Iris pigment epithelial cell (primary cell): ENCODE measurements at places on chromosomes 6 and 20.

DNA sequence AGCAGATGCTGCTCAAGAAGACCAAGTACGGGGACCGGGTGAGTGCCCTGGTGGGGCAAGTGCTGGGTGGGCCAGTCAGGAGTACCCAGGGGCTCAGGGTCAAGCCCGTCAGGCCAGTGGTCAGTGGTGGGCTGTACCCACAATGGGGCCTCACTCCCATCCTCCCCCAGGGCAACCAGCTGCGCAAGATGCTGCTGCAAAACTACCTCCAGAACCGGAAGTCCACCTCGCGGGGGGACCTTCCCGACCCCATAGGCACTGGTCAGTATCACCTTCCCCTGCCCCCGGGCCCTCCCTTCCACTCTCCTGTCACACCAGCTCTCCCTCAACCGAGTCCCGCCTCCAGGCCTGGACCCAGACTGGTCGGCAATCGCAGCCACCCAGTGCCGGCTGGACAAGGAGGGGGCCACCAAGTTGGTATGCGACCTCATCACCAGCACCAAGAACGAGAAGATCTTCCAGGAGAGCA is 27.0 kb downstream of the UQCC2 start:
- no peak for DNase-seq

DNA sequence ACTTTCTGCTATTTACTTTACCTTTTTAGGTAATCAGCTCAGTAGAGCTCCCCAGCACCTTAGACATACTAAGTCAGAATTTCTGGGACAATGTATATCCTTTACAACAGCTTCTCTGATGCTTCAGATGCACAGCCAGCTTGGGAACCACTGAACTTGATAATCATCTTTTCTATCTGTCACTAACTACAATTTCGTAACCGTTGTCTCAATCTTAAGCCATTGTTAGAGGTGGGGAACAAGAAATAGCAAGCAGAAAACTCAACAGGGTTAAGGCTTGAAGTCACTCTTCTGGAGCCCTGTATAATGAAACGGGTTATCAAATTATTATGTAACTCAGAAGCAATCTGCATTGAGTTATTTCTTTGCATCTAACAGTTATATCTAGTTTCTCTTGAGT is 47.1 kb downstream of the CD109 start:
- DNase-seq, result no peak

GRCh38 chr6:14661691-14662090 is 544.1 kb downstream of the CD83 start:
- DNase-seq, result no peak

DNA sequence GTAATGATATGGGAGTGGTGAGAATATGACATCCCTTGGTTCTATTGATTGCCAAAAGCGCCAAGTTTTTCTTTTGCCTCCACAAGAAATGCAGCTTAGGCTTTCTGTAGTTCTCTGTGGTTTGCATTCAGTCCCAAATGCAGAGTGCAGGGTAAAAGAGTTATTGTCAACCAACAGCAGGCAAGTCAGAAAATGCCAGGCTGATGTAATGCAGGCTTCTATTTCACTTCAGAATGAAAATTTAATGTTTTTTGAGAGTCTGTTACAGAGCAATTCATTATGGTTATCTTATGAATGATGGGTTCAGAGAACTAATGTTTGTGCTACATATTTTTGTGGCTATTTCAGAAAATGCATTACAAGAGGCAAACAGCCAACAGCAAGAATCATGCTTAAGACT is 293.5 kb downstream of the CENPW start:
- DNase-seq, result no peak

- peak; percentile 55 for DNase-seq
Observed at GRCh38 chr20:25148181-25148981, 47.1 kb upstream of the ENTPD6 start.

- DNase-seq, result no peak
Observed at GRCh38 chr6:111688331-111688730, 82.7 kb upstream of the TRAF3IP2 start.

DNA sequence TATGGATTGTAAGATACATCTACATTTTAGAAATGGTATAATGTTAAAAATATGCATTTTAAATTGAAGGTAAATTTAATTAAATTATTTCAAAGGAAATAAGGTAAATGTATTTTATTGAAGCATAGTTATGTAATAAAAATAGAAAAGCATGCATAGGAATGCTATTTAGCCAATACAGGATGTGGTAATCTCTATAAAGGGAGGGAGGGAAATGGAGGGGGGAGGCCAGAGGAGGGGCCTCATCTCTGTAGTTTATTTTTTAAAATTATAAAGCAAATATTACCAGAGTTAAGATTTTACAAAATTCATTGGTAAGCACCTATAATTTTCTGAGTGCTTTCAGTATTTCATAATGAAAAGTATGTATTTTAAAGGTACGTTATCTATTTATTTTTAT is 27.2 kb downstream of the SLC16A10 start:
- peak; percentile 36 for DNase-seq

DNA sequence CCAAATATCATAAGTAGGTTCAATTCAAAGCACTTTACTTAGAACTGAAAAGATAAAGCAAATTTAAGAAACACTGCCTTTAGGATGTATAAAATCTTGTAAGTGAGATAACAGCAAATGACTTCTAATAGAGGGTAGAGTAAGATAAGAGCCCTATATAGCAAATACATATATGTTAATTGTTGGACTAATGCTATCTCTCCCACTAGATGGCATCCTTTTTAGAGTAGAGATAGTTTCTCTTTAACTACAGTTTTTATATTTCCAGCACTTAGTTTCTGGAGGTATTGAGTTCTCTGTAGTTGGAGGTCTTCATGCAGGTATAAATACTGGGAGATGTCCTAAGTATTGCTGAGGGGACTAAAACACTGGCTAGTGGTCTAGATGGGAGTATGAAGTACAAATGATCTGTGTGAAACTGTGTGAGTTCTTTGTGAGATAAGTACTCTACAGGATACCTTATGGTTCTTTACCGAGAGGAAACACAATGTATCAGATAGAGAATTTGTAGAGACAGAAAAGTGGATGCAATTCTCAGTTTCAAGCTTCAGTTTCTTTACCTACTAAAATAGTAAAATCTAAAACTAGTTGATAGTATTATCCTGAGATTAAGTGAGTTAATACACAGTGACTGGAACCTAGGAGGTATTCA is 399.3 kb downstream of the KHDRBS2 start:
- no peak for DNase-seq

GRCh38 chr6:165967810-165968407 is 199.7 kb downstream of the TBXT start:
- DNase-seq, result no peak

DNA sequence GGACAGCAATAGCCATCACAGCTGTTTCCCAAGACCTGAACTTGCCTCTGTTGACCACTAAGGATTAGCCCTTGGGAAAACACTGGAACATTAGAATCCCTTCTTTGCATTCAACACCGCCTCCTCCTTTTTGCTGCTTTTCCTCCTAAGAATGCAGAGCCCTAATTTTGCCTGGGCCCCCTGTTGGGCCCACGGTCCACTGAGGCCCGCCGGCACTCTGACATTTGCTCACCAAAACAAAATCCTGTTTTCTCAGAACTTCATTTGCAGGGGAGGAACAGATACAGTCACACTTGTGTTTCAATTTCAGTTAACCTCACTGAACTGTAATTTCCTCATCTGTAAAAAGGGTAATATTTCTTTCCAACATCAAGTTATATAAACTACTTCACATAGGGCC is 116.0 kb upstream of the JARID2 start:
- DNase-seq, result no peak

DNA sequence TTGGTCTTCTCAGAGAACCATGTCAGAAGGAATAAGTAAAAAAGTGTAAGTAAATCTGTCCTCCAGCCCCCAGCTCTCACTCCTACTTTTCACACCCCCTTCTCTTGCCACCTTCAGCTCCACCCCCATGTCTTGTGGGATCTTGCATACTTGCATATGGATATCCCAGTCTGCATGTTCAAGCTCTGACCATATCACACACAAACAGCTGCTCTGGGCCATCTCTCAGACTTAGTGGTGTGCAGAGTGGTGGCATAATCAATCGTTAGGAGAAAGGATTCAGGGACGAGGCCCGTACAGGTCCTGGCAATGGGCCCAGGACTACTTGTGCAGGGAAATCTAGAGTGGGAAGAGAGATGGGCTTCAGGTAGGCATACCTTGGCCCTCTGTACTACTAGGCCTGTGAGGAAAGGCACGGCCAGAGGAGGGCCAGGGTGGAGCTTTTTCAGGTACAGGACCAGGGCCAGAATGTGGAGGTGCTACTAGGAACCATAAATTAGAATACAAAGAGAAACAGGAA is 112.0 kb upstream of the SGK1 start:
- no peak for DNase-seq

DNA sequence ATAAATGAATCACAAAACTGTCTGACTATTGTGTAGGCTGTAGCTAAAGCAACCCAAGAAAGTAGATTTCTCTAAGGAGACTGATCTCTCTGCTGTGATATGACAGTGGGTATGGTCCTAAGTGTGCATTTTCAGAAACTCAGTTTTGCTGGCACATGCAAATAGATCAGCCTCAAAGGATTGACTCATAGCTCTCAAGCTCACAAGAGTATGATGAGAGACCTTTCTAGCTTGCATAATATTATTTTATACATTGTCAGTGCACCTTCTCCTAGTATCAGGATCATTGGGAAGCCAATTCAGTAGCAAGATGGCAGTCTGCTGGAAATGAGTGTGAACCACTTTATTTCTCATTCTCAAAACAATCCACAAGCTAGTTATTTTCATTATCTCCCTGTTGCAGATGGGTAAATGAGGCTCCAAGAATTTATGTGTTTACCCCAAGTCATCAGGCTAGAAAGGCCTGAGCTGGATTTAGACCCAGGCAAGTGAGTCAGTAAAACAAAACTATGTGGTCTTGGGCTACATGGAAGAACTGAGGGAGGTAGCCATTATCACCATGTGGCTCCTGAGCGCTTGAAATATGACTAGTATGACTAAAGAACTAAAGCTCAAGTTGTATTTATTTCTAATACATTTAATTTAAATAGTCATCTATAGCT is 27.9 kb upstream of the PLCB4 start:
- DNase-seq, result peak; percentile 53

GRCh38 chr6:33000055-33000454 is 9.3 kb downstream of the HLA-DOA start:
- DNase-seq, result no peak

- DNase-seq, result no peak
Observed at GRCh38 chr20:59400708-59401107, 100.3 kb downstream of the EDN3 start.

- DNase-seq, result no peak
Observed at GRCh38 chr6:13139119-13139518, 189.2 kb downstream of the TBC1D7 start.

DNA sequence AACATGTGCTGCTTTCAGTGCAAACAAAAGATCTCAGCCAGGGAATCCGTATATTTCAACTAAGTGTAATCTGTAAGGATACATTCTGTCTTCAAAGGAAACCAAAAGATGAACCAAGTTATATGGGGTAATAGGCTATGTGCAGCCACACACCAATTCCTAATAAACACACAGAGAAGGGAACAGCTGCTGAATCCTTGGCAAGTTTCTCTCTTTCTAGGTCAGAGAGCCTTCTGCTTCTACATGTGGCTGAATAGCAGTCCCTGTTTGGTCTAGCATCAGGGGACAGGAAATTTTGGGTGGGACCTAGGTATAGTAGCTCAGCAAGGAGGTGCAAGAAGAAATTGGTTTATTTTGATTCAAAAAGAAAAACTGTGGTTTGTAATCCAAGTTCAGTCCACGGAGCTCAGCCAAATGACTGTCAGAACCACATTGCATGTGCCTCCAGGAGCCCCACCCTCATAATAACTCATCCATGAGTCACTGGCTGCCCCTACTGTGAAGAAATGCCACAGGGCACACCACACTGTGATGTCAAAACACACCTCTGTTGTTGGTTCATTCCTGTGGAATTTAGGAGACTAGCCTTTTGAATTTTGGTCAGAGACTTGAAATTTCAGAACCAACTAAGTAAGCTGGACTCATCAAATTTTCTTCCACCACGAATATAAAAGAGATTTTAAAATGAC is 21.1 kb downstream of the SPTLC3 start:
- DNase-seq, result peak; percentile 73

DNA sequence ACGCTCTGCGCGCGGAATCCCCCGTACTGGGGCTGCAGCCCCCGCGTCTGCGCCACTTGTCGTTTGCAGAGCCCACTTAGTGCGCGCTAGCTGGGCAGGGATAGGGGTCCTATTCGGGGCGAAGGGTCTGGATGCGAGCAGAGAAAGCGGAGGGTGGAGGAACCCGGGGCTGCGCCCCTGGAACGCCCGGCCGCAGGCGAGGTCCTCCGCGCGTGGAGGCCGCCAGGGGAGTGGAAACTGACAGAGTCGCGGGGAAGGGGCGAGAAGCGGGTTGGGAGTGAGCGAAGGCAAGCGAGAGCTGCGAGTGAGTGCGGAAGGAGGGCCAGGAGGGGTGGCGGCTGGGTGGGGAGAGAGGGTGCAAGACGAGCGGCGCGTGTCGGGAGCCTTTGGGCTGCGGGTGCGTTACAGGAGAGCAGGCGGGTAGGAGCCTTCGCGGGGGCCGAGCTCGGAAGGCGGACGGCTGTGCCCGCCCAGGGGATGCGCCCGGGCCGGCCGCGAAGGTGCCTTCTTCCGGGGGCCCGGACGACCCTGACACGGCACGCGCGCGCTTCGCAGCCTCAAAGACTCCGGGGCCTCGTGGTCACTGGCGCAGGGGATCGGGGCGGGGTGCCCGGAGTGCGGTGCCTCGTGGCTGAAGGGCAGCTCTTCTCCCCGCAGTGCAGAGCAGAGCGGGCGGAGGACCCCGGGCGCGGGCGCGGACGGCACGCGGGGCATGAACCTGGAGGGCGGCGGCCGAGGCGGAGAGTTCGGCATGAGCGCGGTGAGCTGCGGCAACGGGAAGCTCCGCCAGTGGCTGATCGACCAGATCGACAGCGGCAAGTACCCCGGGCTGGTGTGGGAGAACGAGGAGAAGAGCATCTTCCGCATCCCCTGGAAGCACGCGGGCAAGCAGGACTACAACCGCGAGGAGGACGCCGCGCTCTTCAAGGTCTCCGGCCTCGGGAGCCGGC is 1.2 kb downstream of the IRF4 start:
- peak; percentile 9 for DNase-seq

DNA sequence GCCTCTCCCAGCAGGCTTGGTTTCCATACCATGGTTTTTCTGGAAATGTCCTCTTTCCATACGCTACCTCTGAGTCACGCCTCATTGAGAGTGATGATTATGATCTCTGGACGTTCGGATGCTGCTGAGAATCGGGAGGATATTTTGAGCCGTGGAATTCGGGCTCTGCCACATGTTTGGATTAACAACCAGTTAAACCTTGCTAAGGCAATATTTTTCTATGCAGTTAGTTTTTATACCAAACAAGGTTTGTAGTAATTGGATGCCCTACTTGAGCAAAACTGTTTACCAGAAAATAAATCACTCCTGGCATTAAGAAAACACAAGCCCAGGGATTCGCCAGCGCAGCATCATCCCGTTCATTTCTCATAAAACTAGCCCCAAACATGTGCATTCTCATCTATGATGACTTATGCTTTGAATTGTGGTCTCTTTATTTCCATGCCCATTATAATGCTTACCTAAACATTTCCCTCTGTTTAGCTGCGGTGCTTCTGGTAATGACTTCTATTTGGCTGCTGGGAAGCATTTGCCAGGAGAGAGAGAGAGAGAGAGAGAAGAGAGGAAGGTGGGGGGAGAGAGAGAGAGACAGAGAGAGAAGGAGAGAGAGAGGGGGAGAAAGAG is 198.9 kb downstream of the CLIC5 start:
- no peak for DNase-seq
